ENCODE measurements at places on chromosomes 4 and X. TPM values are rescaled to one million over a fixed set of nuclear protein-coding genes. Genes with fewer than 3 reads are reported as not detected.

- no peak for DNase-seq
These were observed 431.1 kb upstream of the HTR2C start for GRCh38 chrX:114152801-114153200.

DNA sequence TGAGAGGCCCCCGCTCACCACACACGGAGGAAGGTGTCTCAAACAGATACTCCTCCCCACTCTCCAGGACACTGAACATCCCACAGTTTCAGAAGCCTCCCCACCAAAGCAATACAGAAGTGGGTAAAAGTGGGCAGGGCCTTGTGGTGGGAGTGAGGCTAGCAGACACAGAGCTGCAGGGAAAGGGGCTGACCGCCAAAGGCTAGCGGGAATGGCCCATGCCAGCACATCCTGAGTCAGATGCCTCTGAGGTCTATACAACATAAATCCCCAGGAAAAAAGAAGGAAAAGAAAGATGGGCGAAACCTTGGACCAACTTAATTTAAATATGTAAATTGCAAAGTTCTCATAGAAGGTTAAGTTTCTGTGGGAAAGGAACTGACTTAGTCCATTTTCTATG lies 21.9 kb upstream of the ARHGAP10 start:
- no peak for DNase-seq

DNA sequence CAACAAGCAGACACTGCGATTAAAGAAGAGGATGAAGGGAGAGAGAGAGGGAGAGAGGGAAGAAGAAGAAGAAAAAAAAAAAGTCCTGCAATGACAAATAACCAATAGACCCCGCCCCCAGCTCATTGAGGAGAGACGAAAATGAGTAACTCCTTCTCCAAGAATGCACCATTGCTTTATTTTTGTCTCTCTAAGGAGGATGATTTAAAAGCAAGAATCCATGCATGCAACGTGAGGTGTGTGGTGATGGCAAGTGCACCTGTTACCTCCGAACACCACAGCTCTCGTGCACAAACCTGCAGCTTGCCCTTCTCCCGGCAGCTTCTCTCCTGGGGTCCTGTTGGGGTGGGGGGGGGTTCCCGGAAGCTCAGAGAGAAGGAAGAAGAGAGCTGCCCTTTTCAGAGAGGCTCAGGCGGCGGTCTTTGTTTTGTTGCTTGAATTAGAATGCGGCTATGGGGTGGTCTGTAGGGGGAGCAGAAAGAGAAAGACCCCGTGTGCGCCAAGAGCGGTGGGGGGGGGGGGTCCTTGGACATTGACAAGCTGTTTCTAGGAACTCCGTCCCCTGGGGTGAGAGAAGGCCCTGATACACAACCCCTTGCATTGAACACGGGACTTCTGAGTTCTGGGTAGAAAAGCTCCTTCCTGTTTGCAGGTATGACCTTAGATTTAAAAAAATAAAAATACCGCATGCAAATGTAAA lies 100.7 kb downstream of the CRLF2 start:
- DNase-seq: no peak

GRCh38 chr4:133910165-133910564 lies 291.4 kb downstream of the PABPC4L start:
- DNase-seq: no peak

- no peak for DNase-seq
These were observed 665.6 kb downstream of the FSTL5 start for GRCh38 chr4:161498155-161498554.

- DNase-seq: no peak
These were observed 856.0 kb upstream of the FRG1 start for GRCh38 chr4:189084671-189085070.

DNA sequence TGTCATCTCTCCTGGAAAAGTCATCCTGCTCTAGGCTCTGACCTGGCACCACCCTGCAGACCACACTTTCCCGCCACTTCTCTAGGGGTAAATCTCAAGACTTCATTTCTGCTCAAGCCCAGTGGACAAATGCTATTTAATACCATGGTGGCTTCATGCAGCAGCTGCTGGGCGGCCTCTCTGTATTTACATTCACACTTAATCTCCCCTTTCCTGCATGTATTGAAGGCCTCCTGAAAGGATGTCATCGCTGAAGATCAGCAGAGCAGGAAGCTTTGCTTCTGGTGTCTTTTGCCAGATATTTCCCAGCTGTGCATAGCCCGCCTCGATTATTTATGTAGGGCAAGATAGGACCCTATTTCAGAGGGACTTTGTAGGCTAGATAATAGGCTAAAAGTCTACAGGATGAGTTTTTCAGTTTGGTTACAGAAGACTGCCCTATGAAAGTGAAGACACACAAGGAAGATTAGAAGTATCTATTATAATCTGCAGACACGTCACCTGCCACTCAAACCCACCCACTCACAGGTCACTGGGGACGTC lies 17.2 kb downstream of the PROM1 start:
- DNase-seq: no peak

- DNase-seq: no peak
These were observed 66.7 kb upstream of the PRPS1 start for GRCh38 chrX:107561468-107562215.

DNA sequence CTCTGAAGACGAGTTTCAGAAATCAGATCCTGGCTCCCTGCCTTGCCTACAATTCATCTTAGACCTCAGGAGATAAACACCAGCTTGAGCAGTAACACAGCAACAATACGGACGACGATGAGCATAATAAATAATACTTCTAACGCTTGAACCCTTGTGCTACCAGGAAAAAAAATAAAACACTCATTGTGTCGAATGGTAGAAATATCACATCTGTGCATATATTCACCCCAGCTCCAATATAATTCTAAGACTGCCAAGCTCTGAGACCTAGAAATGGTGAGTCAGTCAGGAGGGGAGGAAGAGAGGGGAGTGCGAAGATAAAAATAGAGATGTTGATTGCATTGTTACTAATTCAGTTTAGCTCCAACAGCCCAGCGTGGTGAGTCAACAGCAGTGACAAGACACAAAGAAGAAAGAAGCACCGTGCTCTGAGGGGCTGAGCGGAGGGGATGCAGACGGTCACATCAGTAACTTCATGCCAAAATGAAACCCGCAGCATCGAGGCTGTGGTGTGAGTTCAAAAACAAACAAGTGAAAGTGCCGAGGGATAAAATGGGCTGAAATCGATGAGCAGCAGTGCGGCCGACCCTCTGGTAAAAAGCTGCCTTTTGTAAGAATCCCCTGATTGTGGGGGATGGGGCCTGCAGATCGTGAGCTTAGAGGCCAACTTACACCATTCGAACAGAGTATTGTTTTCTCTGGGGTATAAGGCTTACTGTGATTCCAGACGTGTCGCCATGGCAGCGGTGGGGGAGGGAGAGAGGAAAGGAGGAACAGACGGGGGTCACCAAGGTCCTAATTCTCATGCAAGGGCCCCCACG lies 150.4 kb downstream of the MGST2 start:
- peak; percentile 79 for DNase-seq

GRCh38 chr4:80989921-80990544 lies 40.5 kb upstream of the BMP3 start:
- DNase-seq: no peak

GRCh38 chr4:86720508-86721068 lies 126.5 kb downstream of the PTPN13 start:
- no peak for DNase-seq

GRCh38 chrX:101219116-101219863 lies at the start of gene DRP2:
TSS of gene DRP2 (plus strand) at chrX:101219786. CDS start at chrX:101231648, 11,862 bp downstream.
- DNase-seq: no peak

DNA sequence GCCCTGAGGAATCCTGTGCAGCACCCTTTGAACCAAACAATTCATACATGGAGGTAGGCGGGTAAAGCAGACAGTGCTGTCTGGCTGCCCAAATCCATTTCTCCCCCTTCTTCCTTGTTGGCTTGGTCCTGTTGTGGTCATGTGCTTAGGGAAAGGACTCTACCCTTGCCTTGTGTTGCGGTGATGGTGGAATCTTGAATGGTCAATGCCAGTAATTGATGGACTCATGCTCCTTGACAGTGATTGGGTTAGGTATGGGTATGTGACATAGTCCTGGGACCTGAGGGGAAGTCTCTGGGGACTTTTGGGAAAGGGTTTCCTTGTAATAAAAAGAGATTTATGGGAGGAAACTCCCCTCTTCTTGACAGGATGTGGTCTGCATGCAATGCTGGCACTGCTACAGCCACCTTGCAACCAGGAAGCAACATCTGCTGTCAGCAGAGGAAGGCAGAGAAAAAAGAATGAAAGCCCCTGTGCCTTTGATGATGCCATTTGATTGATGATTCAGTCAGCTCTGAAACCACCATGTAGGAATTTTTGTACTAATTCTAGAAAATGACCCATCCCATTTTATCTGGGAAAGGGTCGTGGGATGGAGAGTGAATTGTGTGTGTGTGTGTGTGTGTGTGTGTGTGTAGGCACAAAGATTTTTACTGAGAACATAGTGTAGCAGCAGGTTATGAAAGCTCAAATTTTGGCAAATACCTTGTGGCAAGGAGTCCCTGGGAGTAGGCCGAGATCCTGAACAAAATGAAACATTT lies 30.0 kb upstream of the HUWE1 start:
- no peak for DNase-seq

DNA sequence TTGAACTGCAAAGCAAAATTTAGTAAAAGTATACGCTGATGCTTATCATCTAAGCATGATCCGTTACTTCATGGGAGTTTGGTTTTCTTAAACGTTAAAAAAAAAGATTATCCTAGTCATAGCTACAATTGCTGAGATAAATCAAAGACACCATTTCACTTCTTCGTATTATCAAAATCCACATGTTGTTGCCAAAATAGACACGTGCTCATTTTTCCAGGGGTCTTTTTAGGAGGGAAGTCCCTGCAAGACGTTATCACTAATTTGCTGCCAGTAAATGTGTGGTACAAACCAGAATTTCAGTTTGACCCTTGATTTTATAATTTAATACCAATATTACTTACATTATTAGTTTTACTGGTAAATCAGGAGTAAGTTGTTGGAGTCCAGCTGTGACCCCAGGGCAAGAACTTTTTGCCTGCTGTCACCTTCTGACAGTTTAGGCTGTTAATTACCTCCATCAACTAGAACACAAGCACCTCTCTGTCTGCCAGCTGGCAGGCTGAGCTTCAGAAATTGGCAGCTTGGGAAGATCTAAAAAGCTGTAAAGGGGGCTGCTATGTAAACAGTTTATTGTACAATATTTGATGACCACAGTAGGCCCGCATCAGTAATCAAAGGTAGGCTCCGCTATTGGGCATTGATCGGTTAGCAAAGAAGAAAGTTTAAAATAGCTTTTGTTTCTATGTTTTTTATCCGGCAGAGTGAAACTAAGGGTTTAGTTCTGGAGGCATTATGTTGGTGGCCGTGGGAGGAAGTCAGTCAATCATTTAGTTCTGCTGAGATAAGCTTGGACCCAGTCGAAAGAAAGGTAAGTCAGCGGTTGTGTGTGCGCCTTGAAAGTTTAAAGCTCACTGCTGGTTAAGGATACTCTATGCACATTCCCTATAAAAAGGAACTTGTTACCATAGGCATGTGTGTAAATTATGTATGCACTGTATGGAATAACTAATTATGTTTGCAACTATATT lies 196.4 kb downstream of the FBXO8 start:
- DNase-seq: no peak

- DNase-seq: peak; percentile 65
These were observed 668.8 kb downstream of the GALNTL6 start for GRCh38 chr4:172481802-172482508.

DNA sequence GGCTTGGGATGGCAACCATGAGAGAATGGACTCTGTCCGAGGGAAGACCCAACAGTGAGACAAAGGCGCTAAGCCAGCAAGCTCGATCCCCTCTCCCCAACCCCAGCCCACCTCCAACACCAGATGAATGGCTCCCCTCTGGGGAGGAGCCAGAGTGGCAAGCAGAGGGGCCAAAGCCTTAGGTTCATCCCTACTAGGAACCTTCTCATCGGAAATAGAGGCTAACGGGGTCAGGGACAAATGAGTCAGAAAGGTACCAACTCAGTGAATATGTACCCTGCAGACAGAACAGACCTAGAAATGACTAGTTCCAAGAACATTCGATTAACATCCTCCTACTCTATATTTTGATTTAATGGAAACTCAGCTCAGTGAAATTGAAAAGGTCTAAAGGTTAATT lies 73.9 kb downstream of the NSG1 start:
- no peak for DNase-seq

- DNase-seq: no peak
These were observed 28.2 kb downstream of the ANKRD50 start for GRCh38 chr4:124684301-124684700.

GRCh38 chrX:154602226-154602625 lies 16.9 kb downstream of the CTAG1B start:
- no peak for DNase-seq

DNA sequence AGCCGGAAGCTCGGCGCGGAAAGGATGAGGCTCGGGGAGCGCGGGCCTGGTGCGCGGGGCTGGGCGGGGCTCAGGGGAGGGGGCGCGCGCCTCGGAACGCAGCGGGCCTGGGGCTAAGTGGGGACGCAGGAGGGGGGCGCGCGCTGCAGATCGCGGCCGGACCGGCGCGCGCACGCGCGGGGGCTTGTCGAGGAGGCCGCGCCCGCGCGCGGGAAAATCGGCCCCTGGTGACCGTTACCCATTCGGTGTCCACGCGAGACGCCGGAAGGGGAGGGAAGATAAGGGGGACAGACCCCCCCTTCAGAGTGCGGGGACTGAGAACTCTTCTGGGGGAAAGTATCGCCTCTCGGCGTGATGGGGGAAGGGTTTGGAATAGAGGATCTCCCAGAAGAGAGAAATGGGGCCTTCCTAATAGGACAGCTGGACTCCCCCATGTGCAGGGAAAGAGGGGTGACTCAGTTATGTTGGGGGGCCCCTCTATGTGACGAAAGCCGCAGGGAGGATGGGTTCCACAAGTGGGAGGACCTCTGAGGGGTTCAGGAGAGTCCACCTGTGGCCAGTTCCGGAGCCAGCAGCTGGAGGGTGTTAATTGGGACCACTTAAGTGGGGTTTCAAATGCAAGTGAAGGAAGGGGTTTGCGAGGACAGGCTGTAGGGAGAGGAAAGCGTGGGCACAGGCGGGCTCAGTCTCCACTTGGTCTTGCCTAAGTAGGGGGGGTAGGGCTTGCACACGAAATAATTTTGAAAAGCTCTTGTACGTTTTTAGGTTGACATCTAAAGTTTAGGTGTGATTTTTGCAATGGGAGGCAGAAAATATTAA lies 584 bp downstream of the SUV39H1 start:
- DNase-seq: no peak

DNA sequence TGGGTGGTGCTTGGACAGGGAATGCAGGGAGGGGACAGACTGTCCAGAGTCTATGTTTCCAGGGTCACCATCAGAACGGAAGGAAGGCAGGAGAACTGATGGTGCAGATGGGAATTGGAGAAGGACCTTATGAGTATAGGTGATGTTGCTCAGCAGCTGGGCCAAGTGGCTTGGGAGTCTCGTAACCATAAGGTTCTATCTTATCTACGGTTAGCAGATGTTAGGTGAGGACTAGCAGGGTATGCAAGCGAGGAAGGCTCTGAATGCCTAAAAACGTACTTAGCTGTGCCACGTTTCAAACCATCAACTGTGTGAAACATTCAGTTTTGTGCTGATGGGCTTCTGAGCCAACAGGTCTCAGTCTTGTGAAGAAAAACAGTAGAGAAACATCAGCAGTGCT lies 22.4 kb downstream of the MAGEA9 start:
- no peak for DNase-seq

GRCh38 chrX:46575991-46576392 lies 2.4 kb downstream of the CHST7 start:
- DNase-seq: no peak

The NAT8L gene
- 0.33 TPM for total RNA-seq

The KLB gene
- total RNA-seq: not detected

The BMX gene
- total RNA-seq: 3.7 TPM

The STAP1 gene
- 0.88 TPM for total RNA-seq

The FOXR2 gene
- total RNA-seq: not detected

The KLHL4 gene
- 1.2 TPM for total RNA-seq

The PWWP3B gene
- not detected for total RNA-seq

The NXF2B gene
- not detected for total RNA-seq

The MAOB gene
- 44.7 TPM for total RNA-seq

The PABPC5 gene
- 3.8 TPM for total RNA-seq

The UGT2B28 gene
- not detected for total RNA-seq

The IL2RG gene
- total RNA-seq: 4.4 TPM

Data from aorta (tissue), 5 donors.